Activated T-cell treated with anti-CD3 and anti-CD28 coated beads, Interleukin-2, amount 50 U/mL, for 1 hour (primary cell): ENCODE measurements at places on chromosomes 1 and 21.

DNA sequence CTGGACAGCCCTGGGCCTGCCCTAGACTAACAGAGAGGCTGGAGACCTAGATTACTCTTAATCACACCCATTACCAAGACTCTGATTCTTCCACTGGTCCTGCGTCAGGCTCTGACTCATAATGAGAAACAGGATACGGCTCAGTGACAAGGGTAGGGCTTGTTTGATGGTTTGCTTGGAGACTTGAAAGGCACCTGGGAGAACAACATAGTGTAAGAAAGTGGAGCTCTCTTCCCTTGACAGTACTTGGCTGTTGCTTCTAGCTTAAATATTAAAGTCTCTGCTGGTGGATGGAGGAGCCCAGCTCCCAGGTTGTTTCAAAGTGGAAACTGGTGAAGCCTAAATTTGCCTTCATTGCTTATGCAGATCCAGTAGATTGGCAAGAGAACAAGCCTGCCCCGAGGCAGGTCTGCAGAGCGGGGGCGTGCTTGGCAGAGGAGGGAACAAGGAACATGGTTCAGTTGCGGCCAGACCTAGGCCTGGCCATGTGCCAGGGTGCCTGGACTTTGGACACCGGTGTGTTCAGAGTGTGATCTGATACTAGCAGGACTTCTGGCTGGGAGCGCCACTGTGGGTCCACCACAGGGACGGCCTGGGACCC, 480.6 kb downstream of the CAMTA1 start:
- DNase-seq, result no peak

DNA sequence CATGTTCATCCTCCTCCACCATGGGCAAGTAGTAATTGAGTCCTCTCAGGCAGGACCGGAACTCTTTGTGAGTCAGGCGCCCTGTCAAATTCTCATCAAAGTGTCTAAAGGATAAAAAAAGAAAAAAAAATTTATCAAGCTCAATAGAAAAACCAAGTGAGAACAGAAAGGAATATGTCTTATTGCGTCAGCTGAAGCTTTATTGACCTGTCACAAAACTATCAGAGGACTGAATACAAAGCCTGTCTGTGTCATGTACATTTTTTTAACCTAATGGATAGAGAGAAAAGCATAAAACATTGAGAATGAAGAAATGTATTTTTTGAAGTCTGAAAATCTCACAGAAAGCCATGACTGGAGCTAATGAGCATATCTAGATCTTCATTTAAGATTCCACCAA, 8.7 kb downstream of the OR10Z1 start:
- DNase-seq, result no peak

GRCh38 chr1:220655961-220656740, 34.0 kb upstream of the C1orf115 start:
- no peak for DNase-seq

- no peak for DNase-seq
Observed at GRCh38 chr1:230077011-230077410, 10.0 kb downstream of the GALNT2 start.

GRCh38 chr1:26346274-26347033, 7.5 kb downstream of the CRYBG2 start:
- DNase-seq, result no peak

GRCh38 chr1:234722904-234723720, 113.1 kb upstream of the IRF2BP2 start:
- DNase-seq, result peak; percentile 62

DNA sequence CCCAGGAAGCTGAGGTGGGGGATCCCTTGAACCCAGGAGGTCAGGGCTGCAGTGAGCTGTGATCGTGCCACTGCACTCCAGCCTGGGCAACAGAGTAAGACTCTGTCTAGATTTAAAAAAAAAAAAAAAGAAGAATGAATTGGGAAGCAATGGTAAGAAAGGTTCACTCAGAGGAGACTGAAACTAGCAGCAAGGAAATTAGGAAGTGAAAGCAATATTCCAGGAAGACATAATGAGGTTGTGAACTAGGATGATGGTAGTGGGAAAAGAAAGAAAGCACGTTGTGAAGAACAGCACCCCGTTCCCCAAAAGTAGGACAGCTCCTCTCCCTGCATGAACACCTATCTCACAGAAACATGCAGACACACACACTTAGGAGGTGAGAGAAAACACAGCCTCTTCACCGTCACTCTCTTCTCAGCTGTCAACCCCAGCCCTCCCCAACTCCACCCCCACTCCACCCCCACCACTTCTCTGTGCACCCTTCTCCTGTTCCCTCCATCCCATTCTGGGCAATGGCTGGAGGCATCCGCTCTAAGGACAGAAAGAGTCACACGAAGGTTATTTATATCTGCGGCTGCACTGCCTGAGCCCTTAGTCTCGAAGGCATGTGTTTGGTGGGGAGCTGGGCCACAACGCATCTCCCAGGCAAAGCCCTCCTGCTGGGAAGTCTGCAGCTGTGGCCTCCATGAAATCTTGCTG, 101.8 kb upstream of the LPGAT1 start:
- no peak for DNase-seq

DNA sequence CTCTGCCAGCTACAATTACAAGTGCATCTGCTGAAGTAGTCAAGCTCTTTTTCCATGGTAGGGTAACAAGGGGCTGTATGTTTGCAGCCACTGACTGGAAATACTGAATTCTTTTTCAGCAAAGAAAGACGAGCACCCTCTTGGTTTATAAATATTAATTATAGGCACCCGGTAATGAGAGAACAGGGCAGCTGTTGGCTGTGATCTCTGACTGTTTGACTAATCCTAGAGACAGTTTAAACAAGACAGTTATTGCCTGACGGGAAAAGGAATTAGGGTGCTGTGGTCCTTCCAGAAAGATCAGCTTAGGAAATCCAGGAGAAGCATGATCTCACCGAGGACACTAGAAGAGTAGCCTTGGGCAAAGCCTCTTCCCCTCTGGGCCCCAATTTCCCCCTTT, 183.7 kb upstream of the ZC3H12A start:
- no peak for DNase-seq

GRCh38 chr1:62401034-62401760, 35.7 kb upstream of the USP1 start:
- no peak for DNase-seq

DNA sequence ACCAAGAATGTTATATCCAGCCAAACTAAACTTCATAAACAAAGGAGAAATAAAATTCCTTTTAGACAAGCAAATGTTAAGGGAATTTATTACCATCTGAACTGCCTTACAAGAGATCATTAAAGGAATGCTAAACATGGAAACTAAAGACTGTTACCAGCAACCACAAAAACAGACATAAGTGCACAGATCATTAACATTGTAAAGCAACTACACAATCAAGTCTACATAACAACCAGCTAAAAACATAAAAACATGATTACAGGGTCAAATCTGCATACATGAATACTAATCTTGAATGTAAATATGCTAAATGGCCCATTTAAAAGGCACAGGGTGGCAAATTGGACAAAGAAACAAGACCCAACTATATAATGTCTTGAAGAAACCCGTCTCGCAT, 211.0 kb upstream of the PBX1 start:
- no peak for DNase-seq

GRCh38 chr1:19375631-19376400, 63.7 kb downstream of the SLC66A1 start:
- no peak for DNase-seq

DNA sequence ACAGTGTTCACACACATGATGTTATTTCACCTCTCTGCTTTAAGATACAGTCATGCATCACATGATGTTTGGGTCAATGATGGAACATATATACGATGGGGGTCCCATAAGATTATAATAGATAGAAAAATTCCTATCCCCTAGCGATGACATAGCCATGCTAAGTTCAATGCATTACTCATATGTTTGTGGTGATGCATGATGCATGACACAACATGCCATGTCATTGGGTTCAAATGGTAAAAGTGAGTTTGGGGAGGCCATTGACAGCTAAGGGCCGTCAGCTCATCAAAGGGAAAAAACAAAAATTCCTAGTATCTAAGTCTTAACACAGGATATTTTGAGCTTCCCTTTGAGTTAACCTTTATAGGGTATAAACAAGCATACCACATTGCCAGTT, 73.6 kb downstream of the ATP1A1 start:
- no peak for DNase-seq

GRCh38 chr21:45873418-45873817, 108.2 kb upstream of the COL6A1 start:
- no peak for DNase-seq

DNA sequence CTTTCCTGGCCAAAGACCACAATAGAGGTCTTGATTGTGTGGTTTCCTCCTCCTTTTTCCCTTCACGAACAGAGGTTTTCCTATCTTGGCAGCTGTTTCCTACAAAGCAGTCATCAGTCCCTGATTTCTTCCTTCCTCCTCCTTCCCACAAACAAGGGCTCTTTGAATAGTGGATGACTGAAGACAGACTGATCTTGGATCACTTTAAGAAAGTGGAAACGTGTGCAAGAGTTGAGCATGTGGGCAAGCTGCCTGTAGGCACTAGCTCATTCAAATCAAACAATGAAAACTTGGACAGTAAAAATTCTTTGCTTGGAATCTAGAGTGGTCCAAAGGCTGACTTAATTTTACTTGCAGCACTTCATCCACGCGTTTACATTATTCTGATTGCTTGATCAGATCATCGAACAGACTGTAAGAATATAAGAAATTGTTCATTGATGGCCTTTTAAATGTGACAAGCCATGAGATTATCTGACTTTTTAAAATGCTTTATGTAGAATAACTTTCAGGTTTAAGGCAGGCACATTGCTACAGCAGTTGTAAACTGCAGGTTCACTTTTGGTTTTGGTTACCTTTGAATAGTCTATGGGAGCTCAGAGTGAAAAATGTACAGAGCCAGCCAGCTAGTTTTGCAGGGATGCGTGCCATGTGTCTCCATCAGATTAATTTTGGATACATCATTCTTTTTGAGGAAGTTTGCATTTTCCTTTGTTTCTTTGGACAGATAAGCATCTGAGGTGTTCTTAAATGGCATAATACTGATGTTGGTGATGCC, 34.4 kb downstream of the ADGRL2 start:
- DNase-seq, result no peak

DNA sequence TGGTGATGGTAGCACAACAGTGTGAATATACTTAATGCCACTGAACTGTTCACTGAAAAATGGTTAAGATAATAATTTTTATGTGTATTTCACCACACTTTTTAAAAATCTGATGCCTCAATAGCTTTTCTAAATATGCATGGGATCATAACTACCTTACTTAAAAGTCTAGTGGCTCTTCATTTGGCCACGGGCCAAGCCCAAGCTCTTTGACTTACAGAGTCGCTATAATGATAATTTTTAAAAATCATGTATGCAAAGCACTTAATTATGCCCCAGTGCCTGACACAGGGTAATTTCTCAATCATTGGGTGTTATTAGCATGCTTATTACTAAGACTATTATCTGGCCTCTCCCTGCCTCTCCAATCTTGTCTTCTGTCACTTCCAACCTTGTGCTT, 7.6 kb upstream of the CNN3 start:
- no peak for DNase-seq

DNA sequence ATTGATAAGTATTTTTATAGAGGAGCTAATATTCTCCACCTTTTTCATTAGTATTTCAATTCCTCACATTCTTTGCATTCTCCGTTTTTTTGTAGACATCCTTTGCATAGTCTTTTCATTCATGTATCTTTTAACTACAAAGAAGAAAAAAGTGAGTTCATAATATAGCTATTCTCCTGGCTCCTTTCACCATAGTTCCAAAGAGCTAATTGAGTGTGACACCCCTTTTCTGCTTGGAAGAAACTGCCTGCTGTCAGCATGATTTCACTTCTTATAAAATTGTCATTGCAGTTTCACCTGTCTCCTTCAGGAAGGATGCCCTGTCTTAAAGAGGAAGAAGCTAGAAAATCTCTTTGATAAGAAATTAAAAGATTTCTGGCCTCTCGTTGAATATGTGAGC, 991.1 kb downstream of the KCNT2 start:
- DNase-seq, result no peak

DNA sequence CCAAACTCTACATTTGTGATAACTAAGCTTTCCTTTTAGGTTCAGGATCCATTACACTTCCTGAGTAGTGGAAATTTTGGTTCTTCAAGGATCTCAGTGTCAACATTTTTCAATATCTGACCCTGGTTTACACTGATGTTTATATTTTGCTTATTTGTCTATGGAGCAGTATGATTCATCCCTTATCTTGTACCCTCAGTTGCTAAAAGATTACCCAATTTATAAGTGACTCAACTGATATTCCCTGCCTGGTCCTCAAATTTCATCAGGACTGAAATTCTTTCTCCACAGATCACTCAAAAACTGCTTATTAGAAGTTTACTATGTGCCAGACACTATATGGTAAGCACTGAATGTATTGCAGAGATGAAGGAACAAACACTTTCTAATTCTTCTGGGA, 139.1 kb upstream of the CHRM3 start:
- no peak for DNase-seq

DNA sequence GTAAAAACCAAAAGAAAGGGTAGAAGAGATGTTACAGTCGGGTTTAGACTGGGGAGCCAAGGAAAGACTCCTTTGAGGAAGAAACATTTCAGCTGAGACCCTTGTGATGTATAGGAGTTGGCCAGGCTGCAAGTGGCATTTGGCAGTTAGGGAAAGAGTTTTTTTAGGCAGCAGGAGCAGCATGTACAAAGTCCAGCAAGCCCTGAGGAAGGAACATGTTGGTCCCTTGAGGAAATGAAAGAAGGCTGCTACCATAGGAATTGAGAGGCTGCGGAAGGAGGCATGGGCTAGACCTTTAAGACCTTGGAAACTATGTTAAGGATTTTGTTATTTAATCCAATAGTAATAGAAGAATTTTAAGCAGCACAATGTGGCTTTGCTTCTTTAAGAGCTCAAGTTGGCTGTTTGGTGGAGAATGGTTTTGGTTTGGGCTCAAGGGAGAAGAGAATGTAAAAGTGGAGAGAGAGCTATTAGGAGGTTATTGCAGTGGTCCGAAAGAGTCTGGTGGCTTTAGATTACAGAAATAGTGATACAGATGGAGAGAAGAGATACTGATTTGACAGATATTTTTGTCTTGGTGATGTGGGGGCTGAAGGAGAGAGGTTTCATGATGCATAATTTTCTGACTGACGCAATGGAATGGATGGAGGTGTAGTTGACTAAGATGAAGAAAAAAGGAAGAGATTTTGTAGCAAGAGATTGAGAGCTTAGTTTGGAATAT, 26.6 kb downstream of the SMAP2 start:
- DNase-seq, result no peak

DNA sequence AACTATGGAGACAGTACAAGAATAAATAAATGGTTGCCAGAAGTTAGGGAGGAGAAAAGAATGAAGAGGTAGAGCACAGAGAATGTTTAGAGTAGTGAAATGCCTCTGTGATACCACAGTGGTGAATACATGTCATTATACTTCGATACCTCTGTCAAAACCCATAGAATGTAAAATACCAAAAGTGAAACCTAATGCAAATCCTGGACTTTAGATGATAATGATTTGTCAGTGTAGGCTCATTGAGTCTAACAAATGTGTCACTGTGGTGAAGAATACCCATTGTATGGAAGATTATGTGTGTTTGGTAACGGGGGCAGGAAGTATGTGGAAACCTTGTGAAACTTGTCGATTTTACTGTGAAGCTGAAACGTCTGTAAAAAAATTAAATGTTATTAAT, 1106.5 kb upstream of the TMPRSS15 start:
- no peak for DNase-seq

- DNase-seq, result no peak
Observed at GRCh38 chr1:44884746-44885145, 41.7 kb upstream of the PTCH2 start.

GRCh38 chr1:118021668-118022067, 92.1 kb downstream of the WDR3 start:
- DNase-seq, result no peak

- no peak for DNase-seq
Observed at GRCh38 chr1:62439652-62440371, 3.0 kb downstream of the USP1 start.

- no peak for DNase-seq
Observed at GRCh38 chr21:15667010-15667409, 62.8 kb upstream of the USP25 start.

- no peak for DNase-seq
Observed at GRCh38 chr21:38699048-38699447, 106.7 kb upstream of the ETS2 start.
